NK-92 treated with Interleukin-12 subunit alpha and Interleukin-12 subunit beta, amount 100 ng/mL, for 24 hours (cell line): ENCODE measurements at places on chromosomes 11 and 22.

DNA sequence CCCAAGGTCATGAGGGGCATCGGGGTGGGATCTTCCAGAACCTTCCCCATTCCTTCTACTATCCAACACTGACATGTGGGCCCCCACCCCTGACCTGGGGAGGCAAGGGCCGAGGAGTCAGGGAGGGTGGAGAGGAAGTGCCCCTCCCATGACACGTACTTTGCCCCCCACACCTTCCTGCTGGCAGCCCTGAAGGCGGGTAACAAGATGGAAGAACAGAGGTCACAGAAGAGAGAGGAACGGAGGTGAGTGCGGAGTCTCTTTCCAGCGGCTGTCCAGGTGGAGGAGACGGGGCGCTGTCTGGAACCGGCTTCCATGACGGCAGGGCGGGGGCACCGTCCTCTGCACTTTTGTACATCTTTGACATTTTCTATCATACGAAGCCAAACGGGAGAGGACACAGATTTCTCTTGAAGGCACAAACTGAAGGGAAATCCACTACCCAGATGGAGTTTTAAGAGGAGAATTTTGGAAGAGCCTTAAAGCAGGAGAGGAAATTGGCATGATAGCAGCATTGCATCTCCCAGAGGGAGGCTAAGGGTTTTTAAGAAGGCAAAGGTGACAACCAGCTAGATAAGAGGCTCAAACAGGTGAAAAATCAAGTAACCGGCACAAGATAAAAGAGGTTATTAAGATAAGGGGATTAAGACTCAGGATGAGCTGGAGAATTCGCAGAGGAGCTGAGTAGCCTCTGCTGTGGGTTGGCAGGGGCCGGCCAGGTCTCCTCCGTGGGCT, 16.7 kb downstream of the OSBPL5 start:
- no peak for DNase-seq

DNA sequence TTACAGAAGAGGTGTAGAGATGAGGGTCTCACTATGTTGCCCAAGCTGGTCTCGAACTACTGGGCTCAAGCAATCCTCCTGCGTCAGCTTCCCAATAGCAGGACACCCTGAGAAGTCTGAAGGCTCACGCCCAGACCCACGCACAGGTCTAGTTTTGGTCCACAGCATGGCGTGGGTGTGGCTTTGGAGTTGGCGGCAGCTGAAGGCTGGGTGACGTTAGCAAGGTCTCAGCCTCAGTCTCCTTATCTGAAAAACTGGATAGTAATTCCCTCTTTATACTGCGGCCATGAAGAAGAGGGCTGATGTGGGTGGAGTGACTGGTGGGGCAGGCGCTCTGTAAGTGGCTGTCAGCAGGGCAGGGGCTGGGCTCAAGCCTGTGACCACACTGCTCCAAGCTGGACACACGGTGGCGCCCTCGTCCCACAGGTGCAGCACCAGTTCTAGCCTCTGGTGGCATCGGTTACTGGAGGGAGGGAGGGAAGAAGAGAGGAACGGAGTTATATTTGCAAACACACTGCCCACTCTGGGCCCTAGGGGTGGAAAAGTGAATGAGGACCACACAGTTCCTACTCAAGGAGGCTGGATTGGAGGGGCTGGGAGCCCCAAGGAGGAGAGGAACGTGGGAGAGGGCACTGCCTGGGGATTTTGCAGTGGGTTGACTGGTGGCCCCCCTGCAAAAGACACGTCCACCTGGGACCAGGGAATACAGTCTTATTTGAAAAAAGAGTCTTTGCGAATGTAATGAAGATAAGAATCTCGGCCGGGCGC, 19.6 kb upstream of the CARD10 start:
- peak; percentile 76 for DNase-seq

DNA sequence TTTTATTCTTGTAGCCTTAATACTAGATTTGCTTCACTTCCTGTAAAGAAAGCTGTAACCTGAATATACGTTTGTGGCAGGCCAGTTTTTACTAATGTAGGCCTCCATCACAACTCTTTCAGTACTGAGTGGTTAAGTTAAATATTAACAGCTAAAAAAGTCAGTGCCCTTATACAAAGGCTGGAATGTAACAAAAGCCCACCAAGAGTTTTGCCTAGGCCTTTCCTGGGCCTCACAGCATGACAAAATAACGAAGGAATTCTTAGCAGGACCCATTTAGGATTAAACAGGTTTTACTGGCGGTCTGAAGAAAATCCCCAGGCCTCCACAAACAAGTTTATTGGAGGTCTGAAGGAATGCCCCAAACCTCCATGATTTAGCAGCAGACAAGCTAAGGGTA, 43.7 kb downstream of the PIWIL3 start:
- no peak for DNase-seq

DNA sequence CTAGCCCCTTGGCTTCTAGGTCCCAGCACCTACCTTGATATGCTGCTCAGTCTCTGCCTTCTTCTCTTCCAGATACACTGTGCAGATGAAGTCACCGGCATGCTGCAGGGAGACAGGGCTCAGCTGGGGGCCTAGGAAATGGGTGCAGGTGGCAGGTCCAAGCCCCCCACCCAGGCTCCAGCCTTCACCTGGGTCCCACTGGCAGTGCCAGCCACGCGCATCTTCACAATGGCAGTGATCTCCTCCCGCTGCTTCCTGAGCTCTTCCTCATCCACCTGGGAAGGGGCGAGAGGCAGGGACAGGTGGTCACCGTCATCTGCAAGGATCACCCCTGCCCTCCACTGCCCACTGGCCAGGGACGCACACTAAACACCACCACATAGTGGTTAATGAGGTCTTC, 21.1 kb upstream of the PDE2A start:
- DNase-seq = no peak

- no peak for DNase-seq
Measured at GRCh38 chr11:69202511-69203221, 46.9 kb downstream of the SMIM38 start.

DNA sequence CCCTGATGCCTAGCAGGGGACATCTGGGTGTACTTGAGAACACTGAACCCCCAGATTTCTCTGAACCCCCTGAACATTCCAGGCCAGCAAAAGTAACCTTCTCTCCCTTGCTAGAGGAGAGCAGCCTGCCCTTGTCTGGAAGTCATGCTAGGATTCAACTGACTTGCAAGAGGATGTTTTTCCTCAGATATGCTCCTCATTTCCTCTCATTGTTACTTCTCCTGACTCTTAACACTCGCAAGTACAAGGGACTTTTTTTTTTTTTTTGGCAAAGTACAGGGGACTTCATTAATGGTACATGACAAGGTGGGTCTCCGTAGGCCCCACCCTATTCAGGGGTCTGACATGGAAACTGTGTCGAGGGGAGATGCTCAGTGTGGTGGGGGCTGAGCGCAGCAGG, 6.3 kb upstream of the MCHR1 start:
- DNase-seq = no peak

- no peak for DNase-seq
Measured at GRCh38 chr22:48795664-48796063, 1032.0 kb downstream of the BRD1 start.

GRCh38 chr11:83744620-83745192, 458.5 kb upstream of the CCDC90B start:
- no peak for DNase-seq

- DNase-seq = no peak
Measured at GRCh38 chr11:17865765-17866428, 131.3 kb downstream of the KCNC1 start.

DNA sequence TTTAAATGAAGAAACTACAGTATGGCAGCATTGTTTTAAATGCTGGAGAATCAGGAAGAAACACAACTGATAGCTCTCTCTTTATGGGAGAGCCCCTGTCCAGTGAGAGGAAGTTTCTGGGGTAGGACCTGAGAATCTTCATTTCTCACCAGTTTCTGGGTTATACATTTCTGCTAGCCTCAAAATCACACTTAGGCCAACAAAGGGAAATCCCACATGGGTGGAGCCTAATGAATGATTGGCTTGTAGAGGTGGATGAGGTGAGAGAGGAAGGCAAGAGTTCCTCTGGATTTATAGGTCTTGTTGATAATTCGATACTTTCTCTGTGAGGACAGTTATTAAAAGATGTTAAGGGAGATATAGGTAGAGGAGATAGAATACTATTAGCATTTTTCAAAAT, 1397.3 kb upstream of the TENM4 start:
- no peak for DNase-seq

DNA sequence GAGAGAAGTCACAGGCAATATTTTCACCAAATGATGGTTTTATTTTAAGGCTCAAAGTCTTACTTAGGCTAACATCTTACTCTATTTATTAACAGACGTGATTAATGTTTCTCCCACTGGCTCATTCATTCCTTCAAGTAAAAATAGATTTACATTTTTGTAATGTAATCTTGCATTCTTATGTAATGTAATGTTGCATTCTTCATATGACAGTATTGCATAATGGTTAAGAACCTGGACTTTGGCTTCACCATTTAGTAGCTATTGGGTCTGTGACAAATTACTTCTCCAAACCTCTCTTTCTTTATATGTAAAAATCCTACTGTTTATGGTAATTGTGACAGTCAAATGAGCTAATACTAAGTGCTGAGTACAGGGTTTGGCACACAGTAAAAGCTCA, 3.3 kb upstream of the DIXDC1 start:
- DNase-seq = no peak

DNA sequence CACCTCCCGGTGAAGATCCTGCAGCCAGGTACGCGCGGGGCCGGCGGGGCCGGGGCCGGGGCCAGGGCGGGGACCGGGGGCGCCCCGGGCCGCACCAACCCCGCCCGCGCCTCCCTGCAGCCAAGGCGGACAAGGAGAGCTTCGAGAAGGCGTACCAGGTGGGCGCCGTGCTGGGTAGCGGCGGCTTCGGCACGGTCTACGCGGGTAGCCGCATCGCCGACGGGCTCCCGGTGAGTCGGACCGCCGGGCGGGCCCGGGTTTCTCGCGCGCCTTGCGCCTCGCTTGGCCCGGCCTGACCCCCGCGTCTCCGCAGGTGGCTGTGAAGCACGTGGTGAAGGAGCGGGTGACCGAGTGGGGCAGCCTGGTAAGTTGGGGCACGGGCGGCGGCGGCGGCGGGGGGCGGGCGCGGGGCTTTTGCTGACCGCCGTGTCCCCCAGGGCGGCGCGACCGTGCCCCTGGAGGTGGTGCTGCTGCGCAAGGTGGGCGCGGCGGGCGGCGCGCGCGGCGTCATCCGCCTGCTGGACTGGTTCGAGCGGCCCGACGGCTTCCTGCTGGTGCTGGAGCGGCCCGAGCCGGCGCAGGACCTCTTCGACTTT, 531 bp downstream of the PIM3 start:
- no peak for DNase-seq

GRCh38 chr22:46931414-46931813, 169.0 kb downstream of the TBC1D22A start:
- no peak for DNase-seq

- no peak for DNase-seq
Measured at GRCh38 chr11:19853920-19854319, 141.3 kb downstream of the NAV2 start.

DNA sequence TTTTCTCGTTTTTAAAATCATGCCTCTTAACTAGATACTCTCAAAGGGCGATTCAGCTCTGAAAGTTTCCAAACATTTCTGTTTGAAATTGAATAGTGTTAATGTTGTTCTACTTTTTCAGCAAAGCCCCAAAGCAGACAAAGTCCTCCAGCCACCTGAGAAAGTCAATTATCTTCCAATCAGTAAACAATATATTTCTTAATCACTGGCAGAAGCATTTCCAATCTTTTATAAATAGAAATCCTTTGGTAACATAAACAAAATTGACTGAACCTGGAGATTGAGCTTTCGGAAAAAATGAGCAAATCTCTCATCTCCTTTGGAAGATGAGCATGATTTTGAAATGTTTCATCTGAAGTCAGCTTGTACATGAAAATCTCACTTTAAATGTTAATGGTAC, 84.4 kb upstream of the FIBIN start:
- no peak for DNase-seq

DNA sequence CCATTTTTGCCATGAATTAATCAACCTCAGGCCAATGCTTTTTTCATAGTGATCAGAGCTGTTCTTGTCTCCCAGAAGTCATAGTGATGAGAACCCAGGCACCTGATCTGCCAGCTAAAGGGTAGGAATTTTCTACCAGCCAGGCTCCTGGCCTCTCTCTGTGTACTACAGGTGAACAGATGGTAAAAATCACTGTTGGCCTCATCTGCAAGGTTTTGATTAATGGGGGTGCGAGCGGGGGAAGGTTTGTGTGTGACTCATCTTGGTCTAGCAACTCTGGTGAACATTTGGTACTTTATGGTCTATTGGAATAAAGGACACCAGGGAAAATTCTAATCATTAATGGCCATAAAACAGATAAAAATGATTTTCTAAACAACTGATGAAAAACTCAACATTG, 14.4 kb upstream of the APOL4 start:
- no peak for DNase-seq

DNA sequence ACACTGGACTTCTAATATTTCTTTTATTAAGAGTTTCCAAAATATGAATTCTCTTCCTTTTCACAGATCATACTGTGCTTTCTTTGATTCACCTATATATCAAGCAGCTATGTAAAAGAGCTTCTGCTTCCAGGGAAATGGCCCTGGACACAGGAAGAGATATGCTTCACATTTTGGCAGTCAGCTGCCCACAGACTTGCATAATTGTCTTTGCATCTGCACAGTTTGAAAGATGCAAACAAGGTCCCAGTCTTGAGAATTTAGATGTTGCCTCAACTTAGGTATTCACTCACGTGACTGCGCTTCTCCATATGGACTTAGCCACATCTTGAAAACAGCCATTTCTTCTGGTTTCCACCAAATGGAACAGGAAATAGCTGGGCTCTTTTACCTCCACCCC, 92.3 kb upstream of the POU2AF2 start:
- DNase-seq = no peak

GRCh38 chr11:107590460-107591377, at the start of gene ELMOD1:
Gene ELMOD1, plus strand, starts transcription at chr11:107591147. Its CDS starts 27,043 bp downstream, at chr11:107618190.
- no peak for DNase-seq

- DNase-seq = no peak
Measured at GRCh38 chr22:20414059-20414440, 20.1 kb downstream of the ZNF74 start.

DNA sequence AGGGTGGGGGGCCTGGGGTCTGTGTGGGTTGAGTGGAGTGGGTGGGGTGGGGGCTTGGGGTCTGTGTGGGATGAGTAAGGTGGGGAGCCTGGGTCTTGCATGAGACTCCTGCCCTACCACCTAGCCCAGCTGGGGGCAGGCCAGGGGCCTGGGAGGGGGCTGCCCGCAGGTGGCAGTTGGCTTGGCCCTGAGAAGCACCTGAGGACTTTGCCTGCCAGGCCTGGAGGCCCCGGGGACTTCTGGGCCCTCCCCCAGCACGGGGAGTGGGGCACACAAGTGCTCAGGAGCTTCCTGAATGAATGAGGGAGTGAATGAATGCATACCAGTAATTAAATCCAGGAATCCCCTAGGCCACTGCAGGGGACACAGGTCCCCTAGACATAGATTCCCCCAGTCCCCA, 6.6 kb downstream of the PHLDA2 start:
- no peak for DNase-seq

- no peak for DNase-seq
Measured at GRCh38 chr11:111419641-111420327, 40.7 kb upstream of the POU2AF1 start.

DNA sequence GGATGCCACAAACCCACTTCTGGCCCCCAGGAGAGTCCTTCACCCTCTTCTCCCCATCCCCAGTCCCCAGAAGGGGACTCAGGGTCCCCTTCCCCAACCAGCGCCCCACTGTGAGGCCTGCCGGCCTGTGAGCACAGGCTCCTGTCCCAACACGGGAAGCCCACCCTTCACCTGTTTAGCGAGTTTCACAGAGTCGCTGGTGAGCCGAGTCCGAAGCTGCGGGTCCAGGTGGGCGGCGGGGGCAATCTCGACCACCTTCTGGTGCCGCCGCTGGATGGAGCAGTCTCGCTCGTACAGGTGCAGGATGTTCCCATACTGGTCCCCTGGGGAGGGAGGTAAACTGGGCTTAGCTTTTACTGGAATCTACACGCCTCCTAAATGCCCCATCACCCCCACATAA, 13.3 kb downstream of the LRFN4 start:
- no peak for DNase-seq

- no peak for DNase-seq
Measured at GRCh38 chr11:62996271-62996670, 11.5 kb upstream of the SLC22A6 start.
